H7 (cell line): ENCODE measurements at places on chromosomes 4 and X.

DNA sequence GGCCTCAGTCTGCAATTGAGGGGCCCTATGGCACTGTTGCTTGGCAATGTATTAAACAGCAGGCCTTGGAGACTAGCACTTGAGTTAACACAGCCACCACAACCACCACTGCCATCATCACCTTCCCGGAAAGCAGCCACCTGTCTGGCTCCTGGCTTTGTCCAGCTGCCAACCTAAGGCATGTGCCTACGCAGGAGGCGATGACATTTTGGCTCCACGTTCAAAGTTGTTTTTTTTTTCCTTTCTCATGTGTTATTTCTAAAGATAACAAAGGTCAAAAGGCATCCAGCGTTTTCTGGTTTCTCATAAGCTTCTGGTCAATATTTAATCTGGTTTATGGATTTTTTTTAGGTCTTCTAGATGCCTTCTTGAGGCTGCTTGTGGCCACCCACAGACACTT, 7.5 kb downstream of the CLDN2 start:
- no peak for DNase-seq

- DNase-seq: no peak
Measured at GRCh38 chrX:133335027-133335426, 80.3 kb downstream of the GPC4 start.

DNA sequence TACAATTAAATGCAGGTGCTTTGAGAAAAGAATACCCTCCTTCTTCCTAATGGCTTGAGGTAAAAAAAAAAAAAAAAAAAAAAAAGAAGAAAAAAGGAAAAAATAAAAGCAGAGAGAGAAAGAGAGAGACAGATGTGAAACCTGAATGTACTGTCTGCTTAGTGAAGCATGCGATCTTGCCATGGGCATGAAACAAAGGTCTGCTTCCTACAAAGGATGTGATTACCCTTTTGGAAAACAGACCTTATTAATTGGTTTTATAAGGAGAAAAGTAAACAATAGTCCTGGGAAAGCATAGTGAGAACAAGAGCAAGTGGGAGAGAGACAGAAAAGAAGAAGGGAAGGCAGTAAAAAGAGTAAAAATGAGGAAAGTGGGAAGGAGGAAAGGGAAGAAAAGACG, 526.1 kb upstream of the PABPC4L start:
- DNase-seq: no peak

DNA sequence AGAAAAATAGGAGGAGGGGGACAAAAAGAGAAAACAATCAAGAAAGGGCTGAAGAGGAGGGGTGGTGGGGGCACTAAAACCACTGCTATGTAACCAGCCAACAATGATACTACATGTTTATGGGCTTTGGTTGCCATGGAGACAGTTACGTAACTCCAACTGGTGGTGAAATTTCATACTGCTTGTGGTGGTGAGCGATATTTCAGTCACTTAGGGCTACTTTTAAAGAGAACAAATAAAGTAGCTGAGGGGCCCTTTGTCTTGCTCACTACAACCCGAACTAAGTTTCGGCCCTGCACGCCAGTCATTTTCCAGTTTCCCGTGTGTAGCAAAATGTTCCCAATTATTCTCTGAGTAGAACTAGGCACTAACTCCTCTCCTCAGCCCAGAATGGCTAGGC, 275.2 kb upstream of the EDA2R start:
- DNase-seq: no peak

DNA sequence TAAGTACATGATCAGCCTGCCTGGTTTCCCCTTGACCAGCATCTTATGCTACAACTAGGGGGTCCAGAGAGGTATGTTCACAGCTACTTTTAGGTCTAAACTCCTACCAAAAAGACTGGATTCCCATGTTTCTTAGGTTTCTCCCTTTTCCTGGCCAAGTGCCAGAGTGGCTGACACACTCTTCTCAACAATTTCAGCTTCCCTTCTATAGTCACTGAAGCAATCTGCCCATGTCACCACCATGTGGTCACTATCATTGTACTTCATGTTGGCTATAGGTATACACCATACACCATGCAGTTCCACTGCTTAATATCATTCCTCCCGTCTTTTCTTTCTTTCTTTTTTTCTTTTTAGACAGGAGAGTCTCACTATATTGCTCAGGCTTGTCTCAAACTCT, 66.9 kb downstream of the KLHL13 start:
- no peak for DNase-seq

GRCh38 chr4:23986270-23986669, 96.4 kb upstream of the PPARGC1A start:
- no peak for DNase-seq
